ENCODE measurements at places on chromosomes 5 and 9.

DNA sequence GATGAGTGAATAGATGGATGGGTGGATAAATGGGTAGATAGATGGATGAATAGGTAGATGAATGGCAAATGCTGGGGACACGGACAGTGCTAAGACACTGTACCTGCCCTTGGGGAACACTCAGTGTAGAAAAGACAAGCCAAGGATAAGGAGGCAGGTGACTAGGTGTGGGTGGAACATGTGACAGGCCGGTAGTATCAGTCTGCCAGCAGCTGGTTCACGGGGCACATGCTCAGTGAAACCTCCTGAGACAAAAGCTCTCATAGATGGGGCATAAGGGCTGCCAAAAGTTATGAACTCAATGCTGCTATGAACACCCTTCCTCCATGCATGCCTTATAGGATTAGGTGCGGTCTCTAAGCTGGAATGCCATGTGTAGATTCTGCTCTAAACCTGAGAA, 71.0 kb downstream of the C5orf15 start:
- DNase-seq: no peak

GRCh38 chr9:22211588-22212360, 202.7 kb upstream of the CDKN2B start:
- DNase-seq: no peak

DNA sequence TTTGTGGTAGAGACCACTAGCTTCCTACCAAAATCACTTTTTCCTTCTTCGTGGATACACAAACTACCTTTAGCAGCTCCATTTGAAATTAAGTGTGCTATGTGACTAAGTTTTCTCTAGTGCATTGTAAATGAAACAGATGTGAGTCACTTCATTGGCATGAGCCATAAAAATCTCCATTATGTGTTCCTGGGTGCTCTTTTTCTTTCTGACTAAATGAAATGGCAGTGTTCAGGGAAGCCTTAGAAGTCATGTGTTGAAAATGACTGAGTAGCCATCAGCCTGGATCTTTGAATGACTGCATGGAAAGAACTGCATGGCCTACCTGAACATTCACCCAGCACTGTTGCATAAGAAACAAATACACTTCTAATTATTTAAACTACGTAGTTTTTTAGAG, 107.9 kb downstream of the NDUFAF2 start:
- no peak for DNase-seq

DNA sequence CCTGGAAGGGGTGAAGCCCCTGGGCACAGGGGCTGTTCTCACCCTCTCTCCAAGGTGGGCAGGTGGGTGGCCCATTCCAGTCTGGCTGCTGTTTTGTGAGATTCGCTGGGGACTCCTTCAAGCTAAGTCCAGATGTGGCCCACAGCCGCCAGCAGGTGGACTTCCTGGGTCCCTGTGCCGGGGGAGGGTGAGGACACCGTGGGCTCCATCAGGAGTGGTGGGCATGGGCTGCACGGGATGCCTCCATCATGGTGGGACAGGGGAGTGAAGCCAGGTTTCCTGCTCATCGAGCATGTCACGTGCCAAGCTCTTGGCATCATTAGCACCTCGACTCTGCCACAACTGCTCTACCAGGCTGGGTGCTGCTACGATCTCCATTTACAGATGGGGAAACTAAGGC, 1.8 kb downstream of the NCS1 start:
- no peak for DNase-seq

DNA sequence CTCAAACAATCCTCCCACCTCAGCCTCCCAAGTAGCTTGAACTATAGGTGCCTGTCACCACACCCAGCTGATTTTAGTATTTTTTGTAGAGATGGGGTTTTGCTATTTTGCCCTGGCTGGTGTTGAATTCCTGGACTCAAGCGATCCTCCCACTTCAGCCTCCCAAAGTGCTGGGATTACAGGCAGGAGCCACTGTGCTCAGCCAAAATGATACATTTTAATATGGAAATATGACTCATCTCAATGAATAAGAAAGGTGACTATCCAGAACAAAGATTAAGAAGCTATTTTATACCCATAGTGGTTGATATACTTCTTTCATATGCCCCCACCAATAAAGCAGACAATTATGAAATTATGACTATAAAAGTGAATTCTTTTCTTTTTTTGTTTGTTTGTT, 166.2 kb downstream of the NFIB start:
- no peak for DNase-seq

- DNase-seq: no peak
These were observed 167.1 kb upstream of the MVB12B start for GRCh38 chr9:126159430-126160060.

DNA sequence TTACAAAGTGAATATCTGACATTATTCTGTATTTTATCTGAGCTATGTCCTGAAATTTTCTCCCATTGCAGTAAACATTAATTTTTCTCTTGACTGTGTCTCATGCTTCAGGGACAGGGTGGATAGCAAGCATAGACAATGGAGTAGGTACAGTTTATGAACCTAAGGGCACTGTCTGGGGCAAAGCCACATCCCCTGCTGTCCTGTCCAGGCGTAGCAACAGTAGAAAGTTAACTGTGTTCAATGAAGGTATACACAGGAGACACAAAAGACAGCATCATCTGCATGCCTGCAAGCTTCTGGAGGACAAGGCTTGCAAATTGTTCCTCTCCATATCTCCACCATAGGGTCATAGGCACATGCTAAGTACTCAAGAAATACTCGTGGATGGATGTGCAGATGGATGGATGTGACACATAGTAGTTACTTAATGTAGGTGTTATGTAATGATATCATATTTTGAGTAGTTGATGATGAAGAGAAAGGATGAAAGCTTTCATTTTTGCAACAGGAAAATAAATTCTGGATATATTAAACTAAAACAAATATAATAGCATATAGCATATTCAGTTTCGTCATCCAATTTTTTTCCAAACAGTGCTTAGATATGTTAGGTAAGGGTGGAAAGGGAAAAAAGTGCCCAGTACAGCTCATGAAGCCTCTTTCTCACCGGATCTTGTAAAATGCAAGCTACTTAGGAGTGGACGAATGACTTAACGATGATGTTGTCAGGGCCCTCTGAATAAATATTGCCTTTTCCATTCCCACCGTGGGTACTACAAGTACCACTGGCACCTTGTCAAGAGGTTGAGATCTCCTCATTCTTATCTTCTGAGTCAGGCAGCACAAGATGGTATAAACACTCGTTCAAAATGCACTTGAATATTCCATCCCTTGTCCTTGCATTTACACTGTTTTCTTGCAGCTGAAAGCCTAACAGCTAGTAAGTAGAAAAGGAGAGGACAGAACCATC, 19.9 kb upstream of the ZSWIM6 start:
- DNase-seq: no peak

DNA sequence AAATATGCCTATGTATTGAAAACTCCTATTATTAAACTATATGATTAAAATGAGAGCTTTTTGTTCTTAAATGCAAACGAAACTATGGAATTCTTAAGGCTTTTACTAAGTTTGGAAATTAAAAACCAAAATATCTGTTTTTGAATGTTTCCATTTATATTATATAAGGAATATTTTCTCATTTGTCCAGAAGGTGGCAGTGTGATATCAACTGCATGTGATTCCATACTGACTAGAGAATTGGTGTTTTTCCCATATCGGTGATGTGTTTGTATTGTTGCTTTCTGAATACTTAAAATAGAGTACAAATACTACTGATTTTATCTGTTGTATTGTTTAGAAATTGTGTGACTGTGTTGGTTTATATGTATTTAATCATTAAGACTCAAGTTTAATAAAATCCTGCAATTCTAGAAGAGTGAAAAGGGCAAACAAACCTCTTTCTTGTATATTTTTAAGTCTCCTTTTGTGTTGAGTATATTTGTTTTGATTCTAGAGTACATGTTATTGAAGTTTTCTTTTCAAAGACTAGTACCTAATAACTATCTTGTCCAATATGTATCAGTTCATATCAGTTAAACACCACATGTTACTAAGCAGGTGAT, 320.8 kb downstream of the CCDC171 start:
- no peak for DNase-seq

- no peak for DNase-seq
These were observed 30.9 kb upstream of the ZDHHC11B start for GRCh38 chr5:815449-815848.

DNA sequence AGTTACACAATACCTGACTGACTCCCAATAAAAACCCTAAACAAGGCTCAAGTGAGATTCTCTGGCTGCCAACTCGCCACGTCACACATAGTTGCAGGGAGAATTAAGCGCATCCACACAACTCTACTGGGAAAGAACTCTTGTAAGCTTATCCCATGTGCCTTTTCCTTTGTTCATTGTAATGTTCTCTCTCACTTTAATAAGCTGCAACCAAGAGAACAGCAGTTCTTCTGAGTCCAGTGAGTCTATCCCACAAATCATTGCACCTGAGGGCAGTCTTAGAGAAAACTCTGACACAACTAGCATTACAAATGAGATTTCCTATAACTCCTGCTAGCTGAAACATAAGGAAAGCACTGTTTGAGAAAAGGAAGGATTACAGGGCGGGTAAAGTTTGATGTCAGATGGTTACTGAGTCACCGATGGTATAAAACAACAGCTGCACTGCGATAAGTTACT, 27.4 kb downstream of the CENPK start:
- no peak for DNase-seq

- no peak for DNase-seq
These were observed 269.9 kb downstream of the MAN2A1 start for GRCh38 chr5:109959652-109960051.

GRCh38 chr9:105670315-105670714, 8.1 kb downstream of the TAL2 start:
- DNase-seq: no peak

- no peak for DNase-seq
These were observed 74.3 kb downstream of the LRSAM1 start for GRCh38 chr9:127525401-127526188.

DNA sequence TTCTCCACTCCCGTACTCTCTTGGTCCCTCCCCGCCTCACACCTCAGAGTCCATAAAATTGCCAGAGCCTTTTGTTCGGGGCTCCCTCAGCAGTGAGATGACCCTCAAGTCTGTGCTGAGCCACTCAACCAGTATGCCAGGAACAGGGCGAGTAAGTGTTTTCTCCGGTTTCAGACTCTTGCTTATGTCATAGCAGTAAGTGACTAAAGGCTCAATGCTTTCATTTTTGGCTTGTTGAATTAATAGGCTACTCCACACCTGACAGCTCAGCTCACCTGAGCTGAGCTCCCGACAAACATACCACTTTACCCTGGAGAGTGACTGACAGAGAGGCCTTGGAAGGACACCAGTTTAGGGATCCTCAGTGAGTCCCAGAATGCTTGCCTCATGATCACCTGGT, 30.5 kb downstream of the PCSK1 start:
- DNase-seq: no peak

DNA sequence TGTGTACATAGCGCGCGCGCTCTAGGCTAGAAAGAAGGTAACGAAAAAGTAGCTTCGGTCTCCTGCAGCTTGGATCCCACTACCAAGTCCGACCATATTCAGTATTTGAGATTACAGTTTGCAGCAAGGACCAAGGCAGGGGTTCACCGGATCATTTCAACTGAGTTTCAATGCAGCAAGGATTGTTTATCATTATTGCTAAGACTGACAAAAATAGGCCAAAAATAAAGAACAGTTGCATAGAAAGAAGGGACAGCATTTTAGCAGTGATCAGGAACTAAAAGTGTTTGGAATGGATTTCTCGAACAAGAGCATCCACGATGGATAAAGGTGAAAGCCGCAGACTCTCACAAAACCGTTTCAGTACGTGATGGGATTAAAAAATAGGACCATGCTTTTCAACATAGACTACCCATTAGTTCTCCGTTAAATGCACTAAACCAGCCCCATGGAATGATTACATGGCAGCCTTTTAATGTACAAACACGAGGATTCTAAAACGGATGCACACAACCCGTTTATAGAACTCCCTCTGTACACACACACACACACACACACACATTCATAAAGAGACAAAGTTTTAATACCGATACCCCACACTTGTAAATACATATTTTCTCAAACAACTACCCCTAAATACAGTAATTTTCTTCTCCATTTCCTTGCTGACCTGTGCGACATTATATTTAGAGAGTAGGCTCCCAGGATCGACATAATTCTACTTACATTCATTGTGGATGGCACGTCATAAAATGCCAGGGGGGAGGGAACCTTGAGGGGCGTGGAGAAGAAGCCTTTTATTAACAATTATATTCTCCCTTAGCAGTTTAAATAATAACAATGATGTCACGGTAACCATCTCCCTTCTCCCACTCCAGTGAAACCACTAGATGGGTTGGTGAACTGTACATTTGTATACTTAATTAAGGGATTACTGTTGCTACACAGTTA, 197.1 kb downstream of the MEF2C start:
- DNase-seq: no peak

- DNase-seq: no peak
These were observed 7.9 kb downstream of the CMYA5 start for GRCh38 chr5:79697222-79698170.

DNA sequence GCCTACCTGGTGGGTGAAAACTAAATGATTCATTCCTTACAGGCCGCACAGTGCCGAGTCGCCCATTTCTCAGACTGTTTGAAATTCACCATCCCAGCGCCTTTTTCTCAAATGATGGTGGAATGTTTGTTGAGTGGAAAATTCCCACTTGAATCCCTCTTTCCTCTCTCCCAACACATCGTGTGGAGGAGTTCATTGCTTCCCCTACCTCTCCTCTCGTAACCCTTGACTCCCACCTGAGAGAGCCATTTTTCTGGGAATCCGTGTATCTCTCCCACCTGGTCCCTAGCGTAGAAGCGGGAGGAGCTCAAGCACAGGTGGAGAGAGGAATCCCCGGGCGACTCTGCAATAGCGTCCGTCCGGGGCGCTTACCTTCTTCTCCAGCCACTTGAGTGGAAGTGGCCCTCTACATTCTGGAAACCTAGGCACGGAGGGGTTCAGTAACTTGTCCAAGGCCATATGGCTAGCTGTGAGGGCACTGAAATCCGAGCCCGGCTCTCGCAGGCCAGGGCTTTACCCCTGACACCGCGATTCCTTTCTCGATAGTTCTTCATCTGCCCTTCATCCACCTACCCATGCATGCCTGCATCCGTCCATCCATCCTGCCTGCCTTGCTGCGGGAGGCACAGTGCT, 683 bp downstream of the OSMR start:
- DNase-seq: no peak

DNA sequence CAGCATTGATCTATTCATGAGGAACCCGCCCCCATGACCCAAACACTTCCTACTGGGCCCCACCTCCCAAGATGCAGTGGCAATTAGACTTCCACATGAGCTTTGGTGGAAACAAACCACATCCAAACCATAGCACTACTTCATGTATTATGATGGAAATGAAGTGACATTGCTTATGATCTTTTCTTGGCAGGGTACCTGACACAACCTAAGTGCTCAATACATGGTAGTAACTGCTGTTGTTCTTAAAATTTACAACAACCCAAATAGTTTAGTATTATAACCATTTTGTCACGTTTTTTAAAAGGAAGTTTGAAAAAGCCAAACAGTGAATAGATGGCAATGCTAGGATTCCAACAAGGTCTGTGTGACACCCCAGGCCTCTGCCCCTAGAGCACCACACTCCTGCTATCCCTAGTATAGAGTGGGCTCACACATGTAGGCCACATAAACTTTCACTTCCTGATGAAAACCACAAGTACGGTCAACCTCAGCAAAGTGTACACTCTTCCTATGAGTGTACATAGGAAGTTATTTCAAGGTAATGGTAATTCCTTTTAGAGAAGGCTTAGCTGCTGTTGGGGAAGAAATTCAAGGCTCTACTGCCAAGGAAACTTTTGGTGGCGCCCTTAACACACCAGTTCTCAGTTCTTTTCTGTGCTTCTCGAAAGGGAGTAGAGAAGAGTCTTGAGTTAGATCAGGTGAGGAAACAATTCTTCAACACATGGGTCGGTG, 97.6 kb downstream of the ARSB start:
- no peak for DNase-seq

GRCh38 chr5:94375801-94376200, 242.6 kb downstream of the KIAA0825 start:
- no peak for DNase-seq

All from activated naive CD4-positive, alpha-beta T cell treated with anti-CD3 and anti-CD28 coated beads, Interleukin-2, amount 50 U/mL, for 16 hours (primary cell).